Activated T-helper 9 cell treated with anti-CD3 and anti-CD28 coated beads, Interleukin-2, amount 50 U/mL, for 16 hours (primary cell): ENCODE measurements at places on chromosomes 7 and 10.

DNA sequence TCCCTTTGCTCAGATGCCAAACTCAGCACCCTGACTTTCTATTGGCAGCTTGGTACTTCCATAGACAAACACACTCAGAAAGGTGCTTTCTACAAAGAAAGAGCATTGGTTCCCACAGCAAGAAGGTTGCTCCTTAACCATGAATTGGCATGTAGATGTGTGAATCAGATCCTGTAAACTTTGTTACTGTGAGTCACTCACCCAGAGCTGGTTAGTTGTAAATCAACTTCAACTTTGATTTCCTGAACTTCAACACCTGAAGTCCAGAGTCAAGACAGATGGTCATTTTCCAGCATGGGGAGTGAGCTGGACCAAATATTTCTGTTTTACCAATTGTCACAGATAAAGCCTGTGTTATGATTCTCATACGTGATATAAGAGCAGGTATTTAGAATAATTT lies 797.2 kb downstream of the TNS3 start:
- DNase-seq = no peak

GRCh38 chr10:67783606-67784294 lies 54.2 kb downstream of the DNAJC12 start:
- DNase-seq = no peak

DNA sequence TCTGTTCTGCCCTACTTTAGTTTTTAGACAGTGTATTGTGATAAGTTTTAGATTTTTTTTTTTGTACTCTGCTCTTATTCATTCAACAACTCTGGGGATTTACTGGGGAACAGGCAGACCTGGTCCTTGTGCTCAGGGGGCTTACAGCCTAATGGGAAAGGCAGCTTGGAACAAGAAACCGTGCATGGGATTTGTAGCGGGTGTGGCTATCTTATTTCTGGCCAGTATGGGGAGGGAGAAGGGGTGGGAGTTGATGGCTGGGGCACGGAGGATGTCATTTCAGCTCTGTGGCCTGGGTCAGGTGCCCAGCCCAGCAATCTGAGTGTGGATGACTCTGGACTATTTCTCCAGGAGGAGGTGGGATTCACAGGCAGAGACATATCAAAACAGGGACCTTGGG lies 47.0 kb downstream of the GRK5 start:
- no peak for DNase-seq

DNA sequence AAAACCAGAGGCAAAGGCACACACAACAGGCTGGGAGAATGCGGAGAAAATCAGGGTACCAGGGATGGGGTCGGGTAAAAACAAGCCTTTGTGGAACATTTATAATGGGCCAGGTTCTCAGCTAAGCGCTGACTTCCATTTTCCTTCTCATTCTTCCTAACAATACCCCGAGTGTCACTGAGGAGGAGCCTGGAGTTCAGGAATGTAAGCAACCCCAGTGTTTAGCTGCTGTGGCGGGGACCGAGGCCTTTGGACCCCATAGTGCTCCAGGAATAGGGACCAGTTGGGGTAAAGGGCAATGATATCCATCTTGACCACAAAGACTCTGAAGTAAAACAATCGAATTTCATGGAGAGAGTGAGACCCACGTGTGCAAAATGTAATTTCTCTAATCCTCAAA lies 34.2 kb downstream of the GRB10 start:
- no peak for DNase-seq

- DNase-seq = no peak
Measured at GRCh38 chr10:21888959-21889358, 114.6 kb downstream of the DNAJC1 start.

- DNase-seq = no peak
Measured at GRCh38 chr7:131502810-131503508, 53.5 kb downstream of the PODXL start.

DNA sequence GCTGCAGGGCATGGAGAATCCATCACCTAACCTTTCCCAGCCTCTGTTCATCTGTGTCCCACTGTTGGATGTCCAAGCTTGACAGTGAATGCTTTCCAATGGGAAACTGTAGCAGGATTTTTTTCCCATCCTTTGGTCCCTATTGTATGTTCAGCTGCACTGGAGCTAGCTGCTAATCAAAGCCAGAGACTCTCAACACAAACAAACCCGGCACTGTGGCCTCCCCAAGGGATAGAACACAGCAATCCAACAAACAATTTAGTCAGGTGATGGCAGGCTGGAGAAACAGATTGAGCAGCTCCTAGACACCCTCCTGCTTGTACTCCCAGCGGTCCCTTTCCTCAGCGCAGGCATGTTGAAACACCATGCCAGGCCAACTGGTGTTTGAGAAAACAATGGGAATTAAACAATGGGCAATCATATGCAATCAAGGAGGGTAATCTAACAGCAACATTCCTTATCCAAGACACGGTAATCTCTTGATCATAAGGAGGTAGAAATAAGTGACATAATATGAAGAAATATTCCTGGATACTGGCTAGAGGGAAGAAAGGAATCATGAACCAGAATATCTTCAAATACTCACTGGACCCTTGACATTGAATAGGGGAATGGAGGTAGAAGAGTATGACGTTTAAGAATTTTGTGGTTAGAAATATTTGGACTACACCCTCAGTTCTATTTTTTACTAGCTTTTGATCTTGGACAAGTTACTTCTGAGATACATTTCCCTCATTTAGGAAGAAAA lies 15.0 kb downstream of the PTN start:
- DNase-seq = no peak

GRCh38 chr7:150514748-150515222 lies at the start of gene GIMAP7:
TSS of gene GIMAP7 (plus strand) at chr7:150514872. CDS start at chr7:150519975, 5,103 bp downstream.
- DNase-seq = peak; percentile 26

- no peak for DNase-seq
Measured at GRCh38 chr7:43565786-43566185, 17.1 kb upstream of the STK17A start.

GRCh38 chr7:155191137-155191536 lies 106.5 kb upstream of the INSIG1 start:
- DNase-seq = no peak

DNA sequence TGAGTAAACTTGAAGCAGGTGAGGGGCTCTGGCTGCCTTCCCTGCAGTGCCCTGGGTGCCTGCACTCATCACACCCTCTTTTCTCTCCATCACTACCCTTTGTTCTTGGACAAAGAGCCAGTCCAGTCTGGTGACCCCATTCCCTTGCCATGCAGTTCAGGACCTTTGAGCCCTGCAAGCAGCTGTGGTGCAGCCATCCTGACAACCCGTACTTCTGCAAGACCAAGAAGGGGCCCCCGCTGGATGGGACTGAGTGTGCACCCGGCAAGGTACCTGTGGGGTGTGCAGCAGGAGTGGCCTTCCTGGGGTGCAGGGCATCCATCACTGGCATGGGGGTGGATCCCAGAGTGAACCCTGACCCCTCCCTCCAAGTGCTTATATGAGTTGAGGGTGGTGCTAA lies 48.7 kb downstream of the TBATA start:
- DNase-seq = no peak

- DNase-seq = no peak
Measured at GRCh38 chr10:108980869-108981268, 942.4 kb downstream of the XPNPEP1 start.

DNA sequence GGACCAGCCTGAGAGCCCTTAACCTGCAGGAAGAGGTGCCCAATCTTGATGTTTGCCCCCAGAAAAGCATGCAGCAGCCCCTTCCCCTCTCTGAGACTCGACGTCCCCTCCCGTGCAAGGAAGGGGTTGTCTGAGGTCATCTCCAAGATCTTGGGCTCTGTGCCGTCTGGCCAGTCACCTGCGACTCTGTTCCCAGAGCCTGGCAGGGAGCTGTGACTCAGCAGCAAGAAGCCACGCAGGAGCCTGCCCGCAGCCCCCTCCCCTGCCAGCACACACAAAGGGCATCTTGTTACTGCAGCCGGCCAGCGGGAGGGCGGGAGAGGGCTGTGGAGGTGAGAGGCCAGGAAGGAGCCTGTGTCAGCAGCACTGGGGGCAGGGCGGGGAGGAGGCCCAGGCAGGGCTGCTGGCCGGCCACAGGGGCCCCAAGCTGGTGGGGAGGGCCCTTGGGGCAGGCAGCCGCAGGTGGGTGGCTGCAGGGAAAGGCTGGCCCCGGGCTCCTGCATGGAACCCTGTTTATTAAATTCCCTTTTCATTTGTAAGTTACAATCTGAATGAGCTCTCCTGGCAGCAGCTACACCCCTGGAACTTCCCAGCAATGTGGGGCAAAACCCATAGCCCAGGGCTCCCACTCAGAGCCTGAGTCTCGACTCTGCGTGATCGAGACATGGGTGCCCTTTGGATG lies 103.7 kb upstream of the ZMIZ1 start:
- DNase-seq = no peak

- DNase-seq = no peak
Measured at GRCh38 chr7:22386865-22387264, 29.9 kb upstream of the RAPGEF5 start.

- no peak for DNase-seq
Measured at GRCh38 chr7:112400141-112400540, 50.1 kb upstream of the IFRD1 start.

GRCh38 chr10:4692206-4692605 lies 133.8 kb upstream of the AKR1E2 start:
- DNase-seq = no peak

DNA sequence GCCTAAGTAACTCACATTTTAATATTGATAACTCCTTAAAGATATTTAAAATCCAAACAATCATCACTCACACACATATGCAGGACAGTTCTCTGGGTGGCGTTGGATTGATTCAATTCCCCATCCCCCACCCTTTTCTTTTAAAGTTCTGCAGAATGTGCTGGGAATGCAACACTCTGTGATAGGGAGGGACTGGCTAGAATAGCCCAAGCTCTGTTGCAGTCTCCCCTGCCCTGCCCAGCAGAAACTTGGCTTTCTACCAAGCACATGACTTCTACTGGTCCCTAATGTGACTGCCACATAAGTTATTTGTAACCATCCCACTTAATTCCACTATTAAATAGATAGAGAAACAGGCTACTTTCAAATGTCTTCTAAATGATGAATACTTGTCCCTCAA lies 55.2 kb downstream of the TWIST1 start:
- no peak for DNase-seq

DNA sequence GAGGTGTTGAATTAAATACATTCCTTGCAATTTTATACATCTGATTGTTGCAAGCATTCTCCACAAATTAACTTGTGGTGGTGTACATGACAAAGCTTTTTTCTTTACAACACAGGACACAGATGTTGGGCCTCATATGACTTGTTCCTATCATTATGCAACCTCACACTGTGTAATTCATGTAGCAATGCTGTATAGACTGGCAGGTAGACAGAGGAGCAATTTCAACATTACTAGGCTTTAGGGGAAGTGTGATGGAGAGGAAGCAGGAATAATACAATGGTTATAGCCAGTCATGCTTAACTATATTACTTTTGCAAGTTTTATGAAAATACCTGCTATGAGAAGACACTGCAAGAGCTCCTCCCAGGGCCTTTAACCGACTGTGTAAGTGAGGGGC lies 832.1 kb downstream of the CNTNAP2 start:
- DNase-seq = no peak

DNA sequence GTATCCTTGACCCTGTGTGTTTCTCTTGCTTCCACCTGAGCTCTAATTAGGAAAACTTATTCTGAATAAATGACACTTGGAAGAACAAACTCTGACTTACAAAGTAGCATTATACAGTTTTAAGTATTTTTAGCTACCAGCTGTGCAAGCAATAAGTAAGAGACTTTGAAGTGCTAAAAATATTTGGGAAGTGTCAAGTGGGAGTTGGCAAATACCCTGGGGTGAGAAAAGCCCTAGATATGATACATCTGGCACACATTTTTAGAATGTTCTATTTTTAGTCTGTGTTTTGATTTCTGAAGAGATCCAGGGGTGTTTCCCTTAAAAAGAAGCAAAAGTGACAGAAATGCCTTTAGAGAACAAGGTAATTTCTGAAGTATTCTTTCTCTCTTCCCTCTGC lies 132.7 kb upstream of the TEX47 start:
- DNase-seq = no peak

GRCh38 chr10:79185067-79185774 lies 116.5 kb downstream of the ZMIZ1 start:
- no peak for DNase-seq

GRCh38 chr7:70527520-70528115 lies 604.3 kb upstream of the GALNT17 start:
- DNase-seq = no peak

- no peak for DNase-seq
Measured at GRCh38 chr10:80260295-80261243, 28.9 kb downstream of the MAT1A start.

DNA sequence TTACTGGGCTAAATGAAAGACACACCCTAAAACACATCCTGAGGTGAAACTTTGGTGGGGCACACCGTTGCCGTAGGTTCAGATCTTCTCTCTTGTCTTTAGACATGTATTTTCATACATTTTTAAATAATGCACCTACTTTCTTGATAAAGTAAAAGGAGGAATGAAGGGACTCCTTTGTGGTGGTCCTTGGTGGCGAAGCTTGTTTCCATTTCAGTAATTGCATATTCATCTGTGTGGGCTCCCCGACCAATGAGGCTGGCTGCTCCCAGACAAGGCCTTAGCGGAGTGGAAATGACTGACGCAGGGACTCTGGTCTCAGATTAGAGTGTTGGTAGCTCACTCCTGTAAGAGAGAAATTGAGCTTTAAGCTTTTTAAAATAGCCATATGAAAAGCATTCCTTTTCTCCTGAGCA lies 815 bp downstream of the CCSER2 start:
- DNase-seq = peak; percentile 50

DNA sequence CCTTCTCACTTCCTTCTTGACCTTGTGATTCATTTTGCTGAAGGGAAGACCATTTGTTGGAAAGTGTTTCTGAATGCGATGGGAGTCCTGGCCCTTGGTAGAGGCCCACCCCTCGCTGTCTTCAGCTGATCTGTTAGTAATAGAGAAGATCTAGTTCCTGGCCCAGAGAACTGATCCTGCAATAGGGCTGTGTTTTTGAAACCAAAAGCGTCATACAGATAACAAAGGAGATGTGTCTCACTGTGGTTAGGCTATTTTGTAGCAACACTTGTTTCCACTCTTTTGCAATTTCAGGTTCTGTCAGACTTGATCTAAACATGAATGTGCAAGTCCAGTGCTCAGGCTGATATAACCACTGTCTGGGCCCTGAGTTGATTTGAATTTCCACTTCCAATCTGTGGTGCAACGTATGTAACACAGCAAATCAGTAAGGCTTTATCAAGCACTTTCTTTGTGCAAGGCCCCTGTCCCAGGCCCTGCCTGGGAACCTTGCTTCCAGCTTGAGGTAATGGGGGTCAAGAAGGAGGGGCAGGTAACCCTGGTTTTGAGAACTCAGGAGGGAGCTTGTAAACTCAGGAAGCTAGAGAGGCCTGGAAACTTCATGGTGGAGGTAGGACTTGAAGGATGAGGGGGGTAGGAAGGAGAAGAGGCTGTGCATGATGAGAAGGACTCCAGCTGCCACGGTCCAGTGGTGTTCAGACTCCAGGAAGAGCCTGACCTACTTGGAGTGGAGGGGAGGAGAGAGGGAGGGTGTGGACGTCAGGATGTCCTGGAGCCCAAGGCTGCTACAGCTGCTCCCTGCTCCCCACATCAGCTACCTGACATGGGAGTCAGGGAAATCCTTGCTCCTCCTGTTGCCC lies 42.2 kb upstream of the SRGN start:
- no peak for DNase-seq

GRCh38 chr7:127478024-127478355 lies 85.5 kb upstream of the ZNF800 start:
- DNase-seq = no peak
